ENCODE measurements at places on chromosomes 6 and 20. TPM values are rescaled to one million over a fixed set of nuclear protein-coding genes. Genes with fewer than 3 reads are reported as not detected.

The FITM2 gene
- 8.3 TPM for polyA plus RNA-seq

The RAB44 gene
- 0.04 TPM for polyA plus RNA-seq

GRCh38 chr6:21188505-21189223 lies 404.9 kb upstream of the SOX4 start:
- no peak for DNase-seq

DNA sequence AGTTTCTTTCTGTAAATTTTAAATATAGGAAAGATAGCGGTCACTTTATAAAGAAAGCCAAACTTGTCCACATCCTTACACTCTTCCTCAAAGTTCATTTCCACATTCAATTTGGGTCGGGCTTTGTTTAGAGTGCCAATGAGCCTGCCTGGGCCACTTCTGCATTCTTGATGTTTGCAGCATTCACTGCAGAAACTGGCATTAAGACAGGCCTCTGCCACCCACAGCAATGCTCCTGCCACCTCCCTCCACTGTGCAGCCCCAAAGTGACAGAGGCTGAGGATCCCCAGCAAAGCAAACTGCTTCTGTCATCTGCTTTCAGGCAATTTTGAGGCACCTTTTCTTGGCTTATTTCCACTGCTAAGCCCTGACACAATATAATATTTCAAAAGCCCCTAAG lies 61.2 kb downstream of the TNFAIP3 start:
- DNase-seq, result no peak

- DNase-seq, result no peak
Observed at GRCh38 chr20:62628691-62629090, 13.6 kb upstream of the SLCO4A1 start.

Measured in renal pelvis (tissue), 12 donors.